ENCODE measurements at places on chromosomes 2 and 18.
A peak's percentile ranks its signal among the peaks of the same experiment; 100 is the strongest.

GRCh38 chr18:56488739-56489138 lies 149.7 kb downstream of the TXNL1 start:
- DNase-seq = no peak

GRCh38 chr2:237326266-237327171 lies 87.4 kb downstream of the COL6A3 start:
- DNase-seq = no peak

DNA sequence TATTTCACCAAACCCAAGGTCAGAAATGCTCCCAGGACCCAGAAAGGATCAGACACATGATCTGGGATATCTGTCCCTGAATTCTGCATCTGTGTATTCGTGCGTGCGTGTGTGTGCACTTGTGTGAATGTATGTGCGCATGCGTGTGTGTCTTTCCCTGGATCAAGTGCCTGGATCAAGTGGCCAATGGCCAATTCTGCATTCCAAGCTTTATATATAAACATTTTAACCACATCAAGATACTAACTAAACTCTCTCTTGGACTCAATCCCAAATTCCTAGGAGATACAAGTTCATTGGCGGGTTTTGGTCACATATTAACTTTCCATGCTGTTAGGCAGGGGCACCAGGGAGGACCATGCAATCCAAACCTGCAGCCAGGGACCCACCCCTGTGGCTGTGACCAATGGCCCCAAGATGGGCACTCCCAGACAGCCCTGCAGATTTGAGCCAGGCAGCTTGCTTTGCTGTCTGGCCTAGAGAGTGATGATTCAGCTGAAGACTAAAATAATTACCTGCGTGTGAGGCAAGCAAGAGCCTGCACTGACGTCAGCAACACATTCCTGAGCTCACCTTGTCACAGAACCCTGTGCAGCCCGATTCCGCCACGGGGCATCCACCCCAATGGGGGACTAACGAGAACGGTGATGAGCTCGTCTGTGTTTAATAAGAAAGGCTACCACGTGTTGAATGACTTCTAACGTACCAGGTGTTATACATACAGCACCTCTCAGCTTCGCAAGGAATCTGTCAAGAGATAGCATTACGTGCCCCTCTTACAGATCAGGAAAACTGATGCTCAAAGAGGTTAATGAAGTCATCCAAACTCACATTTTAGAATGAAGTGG lies 45.3 kb upstream of the ROCK2 start:
- no peak for DNase-seq

DNA sequence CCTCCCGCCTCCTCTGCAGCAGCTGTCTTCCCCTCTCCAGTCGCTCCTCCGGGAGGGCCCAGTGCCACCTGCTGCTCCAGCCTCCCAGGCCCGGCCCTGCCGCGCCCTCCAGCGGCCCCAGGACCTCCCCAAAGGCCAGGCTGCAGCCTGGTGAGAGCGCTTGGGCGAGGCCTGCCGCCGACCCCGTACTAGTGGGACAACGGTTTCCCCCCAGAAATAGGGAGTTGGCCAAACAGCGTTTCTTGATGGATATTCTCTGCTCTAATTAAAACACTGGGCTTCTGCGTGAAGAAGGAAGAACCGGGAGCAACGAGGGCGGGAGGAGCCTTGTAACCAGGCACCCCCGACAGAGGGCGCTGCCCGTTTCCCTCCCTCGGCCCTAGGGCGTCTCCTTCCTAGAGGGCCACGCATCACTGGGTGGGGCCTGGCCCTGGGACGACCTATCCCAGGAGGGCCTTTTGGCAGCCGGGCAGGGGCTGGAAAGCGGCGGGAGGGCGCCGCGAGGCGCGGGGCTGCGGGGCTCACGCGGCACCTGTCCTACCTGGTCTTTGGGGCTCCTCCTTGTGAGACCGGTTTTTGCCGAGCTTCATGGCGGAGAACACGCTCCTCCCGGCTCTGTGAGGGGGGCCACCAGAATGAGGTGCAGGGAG lies 25.4 kb upstream of the OTOF start:
- DNase-seq = peak; percentile 38

- DNase-seq = no peak
Observed at GRCh38 chr18:28459587-28459986, 282.7 kb upstream of the CDH2 start.

- no peak for DNase-seq
Observed at GRCh38 chr2:125398738-125399524, 1257.0 kb upstream of the GYPC start.

DNA sequence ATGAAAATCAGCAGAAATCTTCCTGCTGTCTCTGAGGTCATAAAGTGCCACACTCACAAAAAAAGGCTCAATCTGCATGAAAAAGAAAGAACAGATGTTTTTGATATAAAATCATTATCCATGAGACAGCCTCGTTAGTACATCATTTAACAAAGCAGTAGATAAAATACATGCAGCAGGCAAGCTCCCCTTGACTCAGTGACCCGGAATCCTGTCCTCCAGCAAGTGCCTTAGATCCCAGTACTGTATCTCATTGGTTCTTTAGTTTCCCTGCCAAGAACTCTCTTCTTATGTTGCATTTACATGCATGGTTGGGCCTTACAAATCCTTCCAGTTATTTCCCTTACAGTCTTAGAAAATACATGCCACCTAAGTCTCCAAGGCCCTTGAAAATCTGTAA lies 148.9 kb upstream of the CCDC195 start:
- no peak for DNase-seq

- DNase-seq = peak; percentile 77
Observed at GRCh38 chr2:237572021-237572741, 5.8 kb downstream of the PRLH start.

GRCh38 chr18:30623401-30624065 lies 419.0 kb downstream of the DSC3 start:
- DNase-seq = no peak

DNA sequence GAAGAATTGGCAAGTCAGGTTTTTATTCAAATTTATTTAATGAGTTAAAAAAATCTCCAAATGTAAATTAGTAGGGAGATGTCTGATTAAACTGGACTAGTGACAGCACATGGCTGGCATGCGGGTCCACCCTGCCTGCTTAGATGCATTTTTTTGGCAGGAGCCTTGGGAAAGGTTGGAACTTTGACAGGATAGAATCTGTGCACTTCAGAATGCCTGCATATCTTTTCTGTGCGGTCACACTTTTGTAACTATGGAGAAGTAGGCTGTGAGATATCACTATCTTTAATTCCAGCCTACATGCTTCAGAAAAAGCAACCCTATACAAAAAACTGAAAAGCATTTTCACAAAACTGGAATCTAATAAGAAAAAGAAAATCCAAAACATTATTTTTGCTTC lies 317.8 kb downstream of the MBD2 start:
- DNase-seq = no peak

DNA sequence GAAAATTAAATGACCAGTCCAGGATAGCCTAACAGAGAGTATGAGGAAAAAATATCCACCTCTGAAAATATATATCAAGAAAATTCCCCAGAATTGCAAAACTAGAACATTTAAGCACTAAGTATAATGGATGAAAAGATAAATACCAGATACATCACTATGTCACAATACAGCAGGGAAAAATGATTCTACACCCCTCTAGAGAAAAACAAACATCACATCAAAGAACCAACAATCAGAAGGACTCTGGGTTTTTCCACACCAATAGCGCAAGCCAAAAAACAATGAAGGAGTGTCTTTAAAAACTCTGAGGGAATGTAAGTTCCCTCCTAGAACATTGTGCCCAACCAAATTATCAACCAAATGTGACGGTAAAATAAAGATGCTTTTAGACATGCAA lies 13.7 kb downstream of the BUB1 start:
- DNase-seq = no peak

GRCh38 chr2:190805126-190805525 lies 75.5 kb upstream of the GLS start:
- no peak for DNase-seq

GRCh38 chr2:129189617-129190319 lies 789.7 kb upstream of the RAB6C start:
- no peak for DNase-seq

- no peak for DNase-seq
Observed at GRCh38 chr18:64287926-64288325, 139.0 kb upstream of the LINC00305 start.

DNA sequence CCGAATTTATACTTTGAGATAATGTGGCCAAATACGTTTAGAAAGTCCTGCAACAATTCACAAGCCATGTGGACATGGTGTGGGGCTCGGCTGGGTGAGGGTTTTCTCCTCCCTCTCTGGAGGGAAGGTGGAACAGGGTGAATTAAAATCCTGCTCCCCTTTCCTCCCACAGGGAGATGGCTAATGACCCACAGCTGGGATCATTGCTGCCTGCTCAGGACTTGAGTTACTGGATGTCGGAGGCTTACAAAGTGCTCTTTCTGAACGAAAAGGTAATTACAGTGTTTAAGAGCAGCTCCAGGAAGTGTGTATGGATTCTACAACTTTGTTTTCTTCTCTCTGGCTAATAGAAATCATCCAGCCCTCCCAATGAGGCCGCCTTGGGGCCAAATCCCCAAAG lies 97.9 kb upstream of the ALKAL2 start:
- no peak for DNase-seq

GRCh38 chr2:63048367-63049171 lies 2.1 kb upstream of the OTX1 start:
- no peak for DNase-seq

DNA sequence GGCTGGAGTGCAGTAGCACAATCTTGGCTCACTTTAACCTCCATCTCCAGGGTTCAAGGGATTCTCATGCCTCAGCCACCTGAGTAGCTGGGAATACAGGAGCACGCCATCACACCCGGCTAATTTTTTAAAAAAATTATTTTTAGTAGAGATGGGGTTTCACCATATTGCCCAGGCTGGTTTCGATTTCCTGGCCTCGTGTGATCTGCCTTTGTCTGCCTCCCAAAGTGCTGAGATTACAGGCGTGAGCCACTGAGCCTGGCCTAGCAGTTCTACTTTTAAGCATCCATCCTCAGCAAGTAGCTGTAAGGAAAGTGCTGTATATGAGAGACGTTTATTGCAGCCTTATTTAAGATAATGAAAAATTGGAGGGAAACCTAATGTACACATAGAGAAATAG lies 79.7 kb downstream of the ZDBF2 start:
- no peak for DNase-seq

GRCh38 chr2:186031229-186031628 lies 292.6 kb downstream of the FSIP2 start:
- no peak for DNase-seq

- no peak for DNase-seq
Observed at GRCh38 chr2:215777465-215778044, 235.8 kb downstream of the MREG start.

- DNase-seq = no peak
Observed at GRCh38 chr18:79644666-79645057, 34.9 kb upstream of the CTDP1 start.

DNA sequence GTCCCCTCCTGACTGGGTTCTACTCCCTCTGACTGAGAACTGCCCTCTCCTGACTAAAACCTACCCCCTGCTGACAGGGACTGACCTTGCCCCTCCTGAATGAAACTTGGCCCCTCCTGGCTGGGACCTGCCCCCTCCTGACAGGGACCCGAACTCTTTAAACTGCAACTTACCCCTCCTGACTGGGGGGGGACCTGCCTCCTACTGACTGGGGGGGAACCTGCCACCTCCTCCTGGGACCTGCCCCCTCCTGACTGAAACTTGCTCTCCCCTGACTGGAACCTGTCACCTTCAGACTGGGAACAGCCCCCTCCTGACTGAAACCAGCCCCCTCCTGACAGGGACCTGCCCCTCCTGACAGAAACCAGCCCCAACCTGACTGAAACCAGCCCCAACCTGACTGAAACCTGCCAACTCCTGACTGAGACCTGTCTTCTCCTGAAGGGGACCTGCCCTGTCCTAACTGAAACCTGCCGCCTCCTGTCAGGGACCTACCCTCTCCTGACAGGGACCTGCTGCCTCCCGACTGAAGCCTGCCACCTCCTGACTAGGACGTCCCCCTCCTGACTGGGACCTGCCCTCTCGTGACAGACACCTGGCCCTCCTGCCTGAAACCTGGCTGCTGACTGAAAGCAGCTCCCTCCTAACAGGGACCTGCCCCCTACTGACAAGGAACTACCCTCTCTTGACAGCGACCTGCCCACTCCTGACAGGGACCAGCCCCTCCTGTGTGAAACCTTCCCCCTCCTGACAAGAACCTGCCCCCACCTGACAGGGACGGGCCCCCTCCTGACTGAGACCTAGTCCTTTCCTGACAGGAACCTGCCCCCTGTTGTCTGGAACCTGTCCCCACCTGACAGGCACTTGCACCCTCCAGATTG lies 87.1 kb downstream of the PXDN start:
- no peak for DNase-seq

DNA sequence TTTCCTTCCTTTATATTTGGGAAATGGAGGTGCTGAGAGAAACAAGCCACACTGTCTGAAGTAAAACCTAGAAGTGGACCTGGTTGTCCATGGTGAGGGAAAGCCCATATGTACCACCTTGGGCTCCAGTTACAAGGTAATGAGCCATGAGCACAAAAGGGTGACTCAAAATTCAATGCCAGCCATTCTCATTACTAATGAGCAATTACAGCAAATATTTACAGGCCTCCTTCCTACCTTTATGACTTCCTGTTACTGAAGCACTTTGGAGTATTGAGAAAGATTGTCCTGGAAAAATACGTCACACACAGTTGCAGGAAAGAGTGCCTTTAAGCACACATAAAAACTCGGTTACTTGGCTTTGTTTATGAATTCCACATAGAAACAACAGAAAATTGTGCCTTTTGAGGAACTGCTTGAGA lies 9.1 kb downstream of the EPAS1 start:
- no peak for DNase-seq

GRCh38 chr18:41744421-41745030 lies 210.5 kb upstream of the PIK3C3 start:
- DNase-seq = no peak

GRCh38 chr2:70715071-70715985 lies 52.7 kb downstream of the ADD2 start:
- no peak for DNase-seq

DNA sequence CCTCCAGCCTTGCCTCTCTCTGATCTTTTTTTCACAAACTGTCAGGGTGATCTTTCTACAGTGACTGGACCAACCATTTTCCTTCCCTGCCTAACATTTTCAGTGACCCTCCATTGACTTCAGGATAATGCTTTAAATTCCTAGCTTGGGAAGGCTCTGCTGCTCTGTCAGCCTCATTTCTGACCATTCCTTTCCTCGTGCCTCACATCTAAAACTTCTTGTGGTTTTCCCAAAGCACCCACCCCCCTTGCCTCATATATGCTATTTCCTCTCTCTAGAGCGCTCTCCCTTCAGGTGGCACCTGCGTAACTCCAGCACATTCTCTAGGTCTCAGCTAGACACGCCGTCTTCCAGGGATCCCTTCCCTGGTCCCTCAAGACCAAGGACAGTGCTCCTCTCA lies 37.2 kb downstream of the DRC1 start:
- no peak for DNase-seq

DNA sequence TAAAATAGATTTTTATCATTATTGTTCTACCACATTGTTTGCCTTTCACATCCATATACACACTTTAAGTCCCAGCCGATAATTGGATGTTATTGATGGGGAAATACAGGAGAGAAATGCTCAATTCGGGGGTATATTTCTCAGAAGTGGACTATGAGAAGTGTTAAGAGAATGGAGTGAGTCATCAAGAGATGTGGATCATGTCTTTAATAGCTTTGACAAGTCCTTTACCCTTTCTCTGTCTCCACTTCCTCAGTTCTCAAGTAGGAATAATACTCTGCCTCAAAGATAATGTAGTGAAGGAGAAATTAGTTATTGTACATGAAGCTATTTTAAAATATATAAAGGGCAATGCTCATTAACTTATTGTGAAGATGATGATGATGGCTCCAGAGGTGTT lies 1017.6 kb upstream of the PIK3C3 start:
- no peak for DNase-seq

- no peak for DNase-seq
Observed at GRCh38 chr2:241865416-241865956, 4.0 kb upstream of the RTP5 start.

Measured in stimulated activated CD8-positive, alpha-beta memory T cell treated with anti-CD3 and anti-CD28 coated beads, Interleukin-2, amount 100 ng/mL, for 1 hour (primary cell).